ENCODE measurements at places on chromosomes 3 and 15.

GRCh38 chr15:57649138-57649537 is 57.4 kb upstream of the POLR2M start:
- DNase-seq: no peak
- H3K27ac ChIP-seq: no peak overlapping the region
- H3K4me1 ChIP-seq: no peaks in the 10 kb centered on the region
- H3K4me3 ChIP-seq: no peak overlapping the region
- H3K27me3 ChIP-seq: no peaks in the 10 kb centered on the region

DNA sequence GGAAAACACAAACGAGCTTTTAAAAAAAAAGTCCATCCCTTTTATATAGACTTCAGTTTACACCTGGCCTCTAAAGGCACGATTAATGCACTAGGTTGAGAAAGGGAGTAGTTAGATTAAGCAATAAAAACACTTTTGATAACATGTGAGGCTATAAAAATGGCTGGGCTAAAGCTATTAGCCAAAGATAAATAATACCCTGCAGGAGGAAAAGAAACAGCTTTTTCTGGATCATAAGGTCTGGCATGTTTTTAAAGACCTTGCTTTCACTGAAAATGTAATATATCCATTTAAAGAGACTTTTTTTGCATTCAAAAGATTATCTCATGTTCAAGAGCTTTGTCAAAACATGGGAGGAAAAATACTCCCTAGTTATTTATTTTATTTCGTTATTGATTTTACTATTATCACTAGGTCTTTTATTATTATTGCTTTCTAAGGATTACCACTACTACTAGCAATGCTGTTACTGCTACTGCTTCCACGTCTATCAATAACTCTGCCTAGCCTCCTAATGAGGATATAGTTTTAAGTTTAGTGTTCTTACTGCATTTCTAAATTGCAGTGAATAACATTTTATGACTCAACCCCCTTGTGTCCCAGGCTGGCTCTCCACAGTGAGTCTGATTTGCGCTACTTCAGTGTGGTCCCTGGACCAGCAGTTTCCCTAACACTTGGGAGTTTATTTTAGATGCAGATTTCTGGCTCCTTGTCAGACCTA is 93.4 kb downstream of the THRB start:
- H3K4me1 ChIP-seq: peaks cover 10% of the 10 kb centered on the region
- peak overlapping the region; percentile 64 for H3K27ac ChIP-seq
- H3K4me3 ChIP-seq: no peak overlapping the region
- no peaks in the 10 kb centered on the region for H3K36me3 ChIP-seq
- no peaks in the 10 kb centered on the region for H3K27me3 ChIP-seq

- H3K4me1 ChIP-seq: no peaks in the 10 kb centered on the region
- H3K27ac ChIP-seq: no peak overlapping the region
- no peaks in the 10 kb centered on the region for H3K27me3 ChIP-seq
- no peaks in the 10 kb centered on the region for H3K36me3 ChIP-seq
These were observed 13.1 kb upstream of the DENND4A start for GRCh38 chr15:65805019-65805745.

- H3K4me3 ChIP-seq: no peak overlapping the region
- H3K27me3 ChIP-seq: peaks cover 11% of the 10 kb centered on the region
- no peak for DNase-seq
- H3K36me3 ChIP-seq: no peaks in the 10 kb centered on the region
- no peaks in the 10 kb centered on the region for H3K4me1 ChIP-seq
These were observed 537 bp downstream of the GRAMD2A start for GRCh38 chr15:72197041-72197459.
